ENCODE measurements at places on chromosomes 3 and 15.
A peak's percentile ranks its signal among the peaks of the same experiment; 100 is the strongest.

DNA sequence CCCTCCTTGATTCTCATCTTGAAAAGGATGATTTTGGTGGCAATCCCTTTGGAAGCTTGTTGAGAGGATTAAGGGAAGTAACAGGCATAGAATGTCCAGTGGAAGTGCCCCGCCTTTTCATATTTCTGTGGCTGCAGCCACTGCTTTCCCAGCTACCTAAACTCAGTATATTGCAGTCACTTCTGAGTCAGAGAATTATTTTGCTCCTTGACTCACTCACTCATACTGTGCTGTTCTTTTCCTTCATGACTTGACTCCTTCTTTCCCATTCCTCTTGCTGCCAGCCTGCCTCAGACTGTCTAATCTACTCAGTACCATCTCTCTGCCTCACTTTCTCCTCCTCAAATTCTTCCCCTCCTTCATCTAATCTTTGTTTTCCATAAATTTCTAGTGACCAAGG, 26.5 kb upstream of the POLR2M start:
- DNase-seq = no peak

GRCh38 chr3:48847053-48847503, 596 bp downstream of the PRKAR2A start:
- peak; percentile 84 for DNase-seq

DNA sequence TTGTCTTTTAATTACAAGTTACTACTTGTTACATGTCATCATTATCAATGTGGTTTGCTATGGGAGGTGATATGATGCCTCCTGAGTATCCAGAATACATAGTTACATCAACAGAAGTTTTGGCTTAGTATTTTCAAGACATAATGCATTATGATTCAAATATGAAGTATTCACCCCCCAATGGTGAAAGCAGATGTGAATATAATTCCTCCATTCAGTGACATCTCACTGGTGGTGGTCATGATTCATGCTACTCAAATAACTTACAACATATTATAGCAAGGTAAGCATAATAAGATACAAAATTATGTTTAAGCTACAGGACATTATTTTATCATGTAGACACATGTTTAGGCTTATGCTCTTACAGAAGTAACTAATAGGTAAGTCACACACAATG, 34.9 kb upstream of the TTBK2 start:
- DNase-seq = no peak

GRCh38 chr15:38598749-38599148, 34.1 kb upstream of the RASGRP1 start:
- no peak for DNase-seq

DNA sequence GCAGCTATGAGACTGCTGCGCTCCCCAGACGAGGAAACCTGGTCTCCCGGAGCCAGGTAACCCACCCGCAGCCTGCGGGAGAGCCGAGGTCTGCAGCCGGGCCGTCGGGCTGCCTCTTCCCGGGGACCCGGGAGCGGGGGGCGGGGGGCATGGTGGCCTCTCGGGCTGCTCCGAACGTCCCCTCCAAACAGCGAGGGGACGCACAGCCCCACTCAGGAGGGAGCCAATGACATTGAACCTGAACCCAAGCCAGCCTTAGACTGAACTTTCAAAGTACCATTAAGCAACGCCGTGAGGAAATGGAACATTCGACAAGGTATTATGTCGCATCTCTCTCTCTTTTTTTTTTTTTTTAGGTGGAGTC, 29.8 kb upstream of the ALDH1A3 start:
- DNase-seq = no peak

DNA sequence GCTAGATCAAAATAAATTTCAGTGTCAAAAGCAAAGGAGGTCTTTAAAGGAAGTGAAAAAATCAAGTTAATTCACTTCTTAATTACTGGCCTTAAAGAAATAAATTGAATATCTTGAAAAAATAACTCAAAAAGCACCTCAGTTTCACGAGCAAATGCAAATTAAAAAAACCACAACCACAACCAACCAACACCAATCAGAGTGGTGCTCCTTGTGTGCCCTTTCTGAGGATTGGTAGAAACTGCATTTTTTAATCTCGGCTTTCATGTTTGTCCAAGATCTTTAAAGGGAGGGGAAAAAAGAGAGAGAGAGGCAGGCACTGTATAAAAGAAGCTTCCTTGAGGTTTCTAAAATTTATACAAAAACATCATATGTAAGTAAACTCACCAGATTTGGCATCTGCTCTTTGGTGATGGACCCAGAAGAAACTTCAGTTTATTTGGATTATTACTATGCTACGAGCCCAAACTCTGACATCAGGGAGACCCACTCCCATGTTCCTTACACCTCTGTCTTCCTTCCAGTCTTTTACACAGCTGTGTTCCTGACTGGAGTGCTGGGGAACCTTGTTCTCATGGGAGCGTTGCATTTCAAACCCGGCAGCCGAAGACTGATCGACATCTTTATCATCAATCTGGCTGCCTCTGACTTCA, at the start of gene GPR15:
TSS of gene GPR15 (plus strand) at position 357 of the 653 bp plus-strand sequence. CDS start at position 413, 56 bp downstream.
- no peak for DNase-seq

DNA sequence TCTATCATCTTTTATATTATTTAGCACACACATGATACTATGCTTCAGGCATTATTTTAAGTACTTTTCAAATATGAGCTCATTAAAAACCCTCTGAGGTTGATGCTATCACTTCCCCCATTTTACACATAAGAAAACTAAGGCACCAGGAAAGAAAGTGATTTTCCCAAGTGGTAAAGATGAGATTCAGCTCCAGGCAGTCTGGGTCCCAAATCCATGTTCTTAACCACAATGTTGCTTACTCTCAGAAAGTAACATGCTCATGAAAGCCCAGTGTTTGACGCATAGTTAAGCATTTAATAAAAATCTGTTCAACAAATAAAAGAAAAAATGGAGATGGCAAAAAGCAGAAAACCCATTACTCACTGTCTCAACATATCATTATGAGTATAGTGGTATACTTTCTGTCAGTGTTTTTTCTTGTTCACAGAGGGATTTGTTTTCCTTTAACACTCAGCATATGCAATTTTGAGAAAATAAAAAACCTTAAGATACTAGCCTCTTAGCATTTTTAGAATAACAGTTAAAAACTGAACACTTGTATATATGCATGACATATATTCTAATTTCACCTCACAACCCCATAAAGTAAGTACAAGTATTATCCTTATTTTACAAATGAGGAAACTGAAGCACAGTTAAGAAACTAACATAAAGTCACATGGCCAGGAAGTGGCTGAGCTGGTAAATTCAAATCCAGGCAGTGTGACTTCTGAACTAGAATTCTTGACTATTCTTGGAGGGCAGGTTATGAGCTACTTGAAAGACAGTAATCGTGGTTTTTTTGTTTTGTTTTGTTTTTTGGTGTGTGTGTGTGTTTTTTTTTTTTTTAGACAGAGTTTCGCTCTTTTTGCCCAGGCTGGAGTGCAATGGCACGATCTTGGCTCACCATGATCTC, 10.4 kb downstream of the PEAK1 start:
- no peak for DNase-seq

- no peak for DNase-seq
Observed at GRCh38 chr3:135896613-135897012, 68.9 kb upstream of the PPP2R3A start.

- DNase-seq = no peak
Observed at GRCh38 chr15:94894056-94894455, 662.7 kb downstream of the MCTP2 start.

GRCh38 chr15:51732646-51733045, 4.8 kb downstream of the LYSMD2 start:
- no peak for DNase-seq

- no peak for DNase-seq
Observed at GRCh38 chr15:59886441-59886840, 117.7 kb upstream of the FOXB1 start.

DNA sequence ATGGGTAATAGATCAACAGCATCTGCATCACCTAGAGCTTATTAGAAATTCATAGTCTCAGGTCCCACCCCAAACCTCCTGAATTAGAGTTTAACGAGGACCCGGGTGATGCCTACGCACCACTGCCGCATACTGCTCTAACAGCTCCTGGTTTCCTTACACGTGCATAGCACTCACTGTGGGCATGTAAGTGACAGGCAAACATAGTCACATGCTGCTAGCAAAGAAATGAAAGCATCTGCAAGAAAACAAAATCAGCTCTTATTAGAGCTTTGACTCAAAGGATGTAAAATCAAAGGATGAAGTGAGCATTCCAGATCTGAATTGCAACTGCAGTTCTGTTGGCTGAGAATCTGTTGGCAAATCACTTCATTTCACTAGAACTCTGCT, 19.1 kb upstream of the RIOX2 start:
- no peak for DNase-seq

GRCh38 chr3:192399767-192400166, 327.6 kb downstream of the FGF12 start:
- DNase-seq = no peak

DNA sequence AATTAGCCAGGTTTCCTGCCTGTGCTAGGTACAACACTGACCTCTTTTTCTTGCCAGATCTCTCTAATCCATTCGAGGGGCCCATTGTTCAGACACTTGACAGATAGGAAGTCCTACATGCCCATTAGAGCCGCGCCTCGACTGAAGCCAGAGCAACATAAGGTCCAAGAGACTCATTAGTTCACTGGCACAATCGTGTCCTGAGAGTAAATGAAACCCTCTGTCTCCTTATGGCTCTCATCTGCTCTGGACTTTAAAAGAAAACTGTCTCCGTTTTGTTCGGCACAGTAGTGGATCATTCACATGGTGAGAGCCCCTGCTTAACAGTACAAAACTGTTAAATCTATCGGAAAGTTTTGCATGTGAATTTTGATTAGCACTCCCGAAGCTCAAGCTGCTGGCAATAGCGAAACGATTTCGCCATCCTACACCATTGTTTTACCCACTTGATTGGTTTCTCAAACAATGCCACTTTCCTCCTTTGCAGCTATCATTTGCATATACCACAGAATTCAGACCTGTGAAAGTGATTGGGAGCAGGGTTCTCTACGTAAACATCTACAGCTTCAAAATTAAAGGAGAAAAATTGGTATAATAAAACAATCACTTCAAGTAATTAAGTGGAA, 19.0 kb upstream of the C15orf61 start:
- DNase-seq = no peak

DNA sequence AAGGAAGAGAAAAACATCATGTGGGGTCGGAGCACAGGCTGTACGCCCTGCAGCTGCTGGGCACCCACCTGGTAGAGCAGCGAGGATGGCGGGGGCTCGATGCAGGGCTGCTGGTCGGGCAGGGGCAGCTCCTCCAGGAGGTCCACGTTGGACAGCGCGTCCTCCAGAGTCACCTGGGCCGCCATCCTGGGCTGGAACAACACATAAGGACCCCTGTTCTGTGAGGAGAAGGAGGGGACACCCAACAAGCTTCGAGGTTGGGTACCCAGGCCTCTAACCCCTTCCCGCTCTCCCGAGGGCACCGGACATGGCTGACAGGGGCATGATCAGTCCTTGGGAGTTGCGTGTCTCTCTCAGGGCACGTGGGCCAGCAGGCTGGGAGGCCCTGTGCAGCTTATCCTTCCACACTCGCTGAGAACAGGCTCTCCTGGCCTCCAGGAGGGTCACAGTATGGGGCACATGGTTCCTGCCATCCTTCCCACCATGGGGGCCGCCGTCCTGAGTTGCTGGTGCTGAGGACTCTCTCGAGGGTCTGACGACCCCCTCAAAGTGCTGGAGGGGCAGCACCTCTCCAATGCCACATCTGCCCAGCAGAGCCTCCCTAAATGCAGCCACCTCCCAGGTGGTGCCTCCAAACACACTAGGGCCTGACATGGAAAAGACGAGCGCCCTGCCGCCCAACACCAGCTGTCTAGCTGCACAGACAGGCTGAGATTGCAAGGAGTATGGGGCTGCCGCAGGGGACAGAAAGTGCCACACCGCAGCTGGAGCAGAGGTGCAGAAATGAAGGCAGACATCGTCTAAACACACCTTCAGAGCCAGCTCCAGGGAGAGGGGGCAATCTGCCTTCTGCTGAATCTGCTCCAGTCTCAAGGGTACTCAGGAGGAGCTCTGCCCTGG, 32.8 kb downstream of the CYFIP1 start:
- DNase-seq = no peak

GRCh38 chr3:108022256-108023150, 68.3 kb downstream of the CD47 start:
- no peak for DNase-seq

DNA sequence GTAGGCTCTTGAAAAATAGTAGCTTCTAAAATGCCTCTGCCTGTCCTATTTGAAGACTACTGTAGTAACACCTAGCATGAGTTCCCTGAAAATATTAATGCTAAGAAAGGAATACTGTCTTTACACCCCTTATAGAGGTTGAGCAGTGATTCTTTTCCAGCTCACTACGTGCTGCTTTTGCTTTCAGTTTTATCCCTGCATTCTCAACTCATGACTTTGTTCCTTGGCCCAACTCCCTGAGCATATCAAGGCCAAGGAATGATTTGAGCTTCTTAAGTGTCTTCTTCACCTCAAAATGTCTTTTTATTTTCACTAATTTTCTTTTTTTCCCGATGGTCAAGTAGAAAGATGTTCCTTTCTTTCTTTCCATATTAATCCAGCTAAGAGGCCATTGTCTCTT, 16.5 kb upstream of the P2RY13 start:
- no peak for DNase-seq

GRCh38 chr3:196688349-196688748, 23.7 kb downstream of the CEP19 start:
- DNase-seq = no peak

- no peak for DNase-seq
Observed at GRCh38 chr15:75811626-75812025, 31.6 kb upstream of the UBE2Q2 start.

DNA sequence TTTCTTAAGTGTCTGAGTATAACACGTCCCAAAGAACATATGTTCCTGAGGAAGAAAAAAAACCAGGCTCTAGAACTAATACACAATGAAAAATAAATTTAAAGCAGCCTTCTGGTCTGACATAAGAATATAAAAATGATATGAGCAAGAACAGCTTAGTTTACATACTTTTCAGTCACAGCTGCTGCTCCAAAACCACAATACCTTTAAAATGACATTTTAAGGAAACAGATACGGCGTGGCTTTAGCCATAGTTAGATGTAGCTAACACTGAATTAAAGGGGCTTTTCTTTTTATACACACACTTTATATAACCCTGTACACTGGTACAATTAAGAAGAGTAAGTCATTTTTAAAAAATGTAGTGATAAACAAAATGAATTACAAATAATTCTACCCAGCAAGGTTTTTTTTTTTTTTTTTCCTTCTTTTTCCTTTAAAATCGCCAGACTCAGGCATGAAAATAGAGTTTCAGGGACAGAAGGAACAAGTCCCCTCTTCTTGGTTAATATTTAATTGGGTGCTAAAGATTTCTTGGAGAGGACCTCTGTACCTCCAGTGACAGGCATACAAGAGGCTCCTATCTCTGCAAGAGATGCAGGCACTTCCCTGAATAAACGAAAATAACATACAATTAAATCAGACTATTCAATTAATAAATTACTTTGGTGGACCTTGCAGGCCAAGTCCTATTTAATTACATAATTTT, 265.6 kb downstream of the FOXP1 start:
- no peak for DNase-seq

- no peak for DNase-seq
Observed at GRCh38 chr15:40479024-40479423, 8.2 kb downstream of the CHST14 start.

Data from left forelimb (tissue), 1 donor.